ENCODE measurements at places on chromosomes 3 and 15.

- DNase-seq: no peak
These were observed 149.7 kb upstream of the NPHP3 start for GRCh38 chr3:132871956-132872355.

- no peak for DNase-seq
These were observed 29.5 kb upstream of the NRROS start for GRCh38 chr3:196609805-196610515.

DNA sequence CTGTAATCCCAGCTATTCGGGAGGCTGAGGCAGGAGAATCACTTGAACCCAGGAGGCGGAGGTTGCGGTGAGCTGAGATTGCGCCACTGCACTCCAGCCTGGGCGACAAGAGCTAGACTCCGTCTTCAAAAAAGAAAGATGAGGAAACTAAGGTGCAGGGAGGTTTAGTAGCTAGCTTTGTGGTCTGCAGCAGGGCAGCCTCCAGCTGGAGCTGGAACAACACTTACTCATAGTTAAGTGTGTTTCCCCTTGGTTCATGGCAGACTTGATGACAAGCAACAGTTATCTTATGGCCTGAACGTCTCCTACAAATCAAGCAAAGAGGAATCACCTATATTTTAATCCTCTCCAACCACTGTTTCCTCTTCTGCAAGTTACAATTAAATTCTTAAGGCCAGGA, 12.6 kb downstream of the KAT2B start:
- no peak for DNase-seq

DNA sequence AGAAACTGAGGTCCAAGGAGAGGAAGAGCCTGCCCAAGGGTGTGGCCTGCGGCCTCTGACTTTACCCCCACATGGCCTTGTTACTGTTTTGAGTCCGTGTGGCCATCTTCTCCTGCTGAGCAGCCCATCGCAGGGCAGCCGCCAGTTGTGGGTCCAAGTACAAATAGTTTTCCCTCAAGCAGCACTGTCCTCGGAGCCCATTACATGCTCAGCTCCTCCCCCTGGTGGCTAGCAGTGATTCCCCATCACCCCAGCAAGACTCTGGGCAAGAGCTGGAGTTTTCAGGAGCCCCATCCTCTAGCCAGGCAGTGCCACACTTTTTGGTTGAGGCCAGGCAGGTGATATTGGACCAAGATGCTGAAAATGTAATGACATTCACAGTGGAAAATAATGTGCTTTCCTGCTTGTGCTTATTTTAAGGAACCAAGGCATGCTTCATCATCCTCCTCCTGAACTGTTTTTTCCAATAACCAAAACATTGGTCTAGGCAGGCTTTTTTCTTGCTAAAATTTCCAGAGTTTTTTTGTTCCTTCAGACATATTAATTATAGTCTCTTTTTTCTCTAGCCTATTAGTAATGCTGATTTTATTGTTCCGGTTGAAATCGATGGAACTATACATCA, 23.2 kb upstream of the VILL start:
- no peak for DNase-seq

- no peak for DNase-seq
These were observed 47.2 kb upstream of the IREB2 start for GRCh38 chr15:78390826-78391225.

GRCh38 chr3:10561162-10561945, 56.0 kb upstream of the ATP2B2 start:
- no peak for DNase-seq

Data from NCI-H774 (cell line).